ENCODE measurements at places on chromosomes 1 and 21.

DNA sequence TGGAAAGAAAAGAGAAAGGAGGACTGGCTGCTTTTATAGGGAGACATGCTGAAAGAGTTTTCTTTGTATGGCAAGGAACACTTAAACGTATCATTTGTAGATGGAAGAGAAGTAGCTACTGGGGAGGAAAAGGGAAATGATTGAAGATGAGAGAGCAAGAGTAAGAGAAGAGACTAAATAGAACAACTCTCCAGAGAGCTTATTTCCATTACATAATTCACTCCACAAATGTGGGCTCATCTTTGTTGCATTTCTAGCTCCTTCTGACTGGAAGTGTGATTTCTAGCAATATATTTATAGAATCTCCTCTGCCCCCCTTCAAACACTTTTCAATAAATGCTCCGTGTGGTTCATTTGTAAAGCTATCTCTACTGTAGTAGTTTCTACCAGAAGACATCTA is 71.0 kb downstream of the ST6GALNAC5 start:
- no peak for DNase-seq

GRCh38 chr1:206864939-206865671 is at the start of gene IL20:
Gene IL20, plus strand, starts transcription at chr1:206865623. Its CDS starts 230 bp downstream, at chr1:206865853.
- no peak for DNase-seq

DNA sequence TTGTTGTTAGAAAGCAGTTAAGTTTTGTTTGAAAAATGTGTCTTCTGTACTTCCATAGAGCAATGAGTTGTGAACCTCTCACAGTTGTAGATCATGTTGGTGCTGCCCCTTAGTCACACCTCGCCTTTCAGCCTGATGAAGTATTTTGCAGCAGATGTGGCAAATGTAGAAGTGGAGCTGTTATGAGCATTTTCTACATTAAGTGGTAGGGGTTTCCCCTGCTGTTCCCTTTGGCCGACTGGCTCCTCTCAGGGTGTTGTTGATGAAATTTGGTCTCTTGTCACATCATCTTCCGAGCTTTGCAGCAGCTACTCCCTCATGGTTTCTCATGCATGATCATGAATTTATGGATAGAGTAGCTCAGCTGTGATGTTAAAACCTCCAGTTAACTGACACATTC is 33.6 kb upstream of the DENND1B start:
- DNase-seq: no peak

DNA sequence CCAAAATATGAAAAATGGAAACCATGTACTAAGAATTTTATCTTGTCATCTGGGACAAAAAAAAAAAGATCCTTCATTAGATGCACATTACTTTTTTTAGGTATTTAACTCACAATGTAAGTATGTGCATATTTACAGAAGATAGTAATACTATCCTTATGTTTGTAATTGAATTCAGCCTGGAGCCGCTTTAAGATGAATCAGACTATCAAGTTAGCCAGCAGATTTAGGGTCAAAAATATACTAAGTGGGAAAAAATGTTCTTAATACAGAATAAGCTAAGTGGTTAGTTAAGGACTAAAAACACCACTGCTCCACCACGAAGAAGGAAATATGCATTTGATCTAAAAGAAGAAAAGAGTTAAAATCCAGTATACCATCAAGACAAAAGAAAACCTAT is 49.1 kb downstream of the DSCAM start:
- DNase-seq: no peak

DNA sequence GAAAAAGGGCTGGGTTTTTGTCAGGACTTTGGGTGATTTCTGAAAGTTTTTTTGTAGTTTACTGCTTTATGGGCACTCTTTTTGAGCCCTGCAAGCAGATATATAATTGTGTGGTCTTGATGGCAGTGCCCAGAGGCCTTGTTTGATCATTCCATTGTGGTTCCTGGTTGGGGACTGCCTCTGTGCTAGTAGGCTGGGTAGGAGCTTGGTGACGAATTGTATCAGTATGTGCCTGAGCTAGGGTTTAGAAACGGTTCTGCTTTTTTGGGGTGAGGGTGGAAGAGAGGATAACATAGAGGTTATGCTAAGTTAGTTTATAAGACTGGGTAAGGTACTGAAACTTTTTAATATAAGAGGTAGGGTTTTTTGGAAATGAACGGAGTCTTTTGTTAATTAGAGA is 139.7 kb upstream of the ETV3 start:
- no peak for DNase-seq
